DMS79 treated with DMSO at 0.1 percent for 48 hours (cell line): ENCODE measurements at places on chromosomes 3 and 15.
A peak's percentile ranks its signal among the peaks of the same experiment; 100 is the strongest.

GRCh38 chr3:53835257-53835656 is 11.0 kb downstream of the CHDH start:
- DNase-seq: no peak

- DNase-seq: no peak
These were observed 193.9 kb downstream of the DTWD1 start for GRCh38 chr15:49814709-49815108.

GRCh38 chr3:64341296-64341695 is 116.0 kb upstream of the PRICKLE2 start:
- no peak for DNase-seq

GRCh38 chr15:56492791-56493555 is 28.0 kb upstream of the MNS1 start:
- DNase-seq: peak; percentile 20

GRCh38 chr3:23508464-23508863 is 297.3 kb upstream of the UBE2E1 start:
- no peak for DNase-seq

DNA sequence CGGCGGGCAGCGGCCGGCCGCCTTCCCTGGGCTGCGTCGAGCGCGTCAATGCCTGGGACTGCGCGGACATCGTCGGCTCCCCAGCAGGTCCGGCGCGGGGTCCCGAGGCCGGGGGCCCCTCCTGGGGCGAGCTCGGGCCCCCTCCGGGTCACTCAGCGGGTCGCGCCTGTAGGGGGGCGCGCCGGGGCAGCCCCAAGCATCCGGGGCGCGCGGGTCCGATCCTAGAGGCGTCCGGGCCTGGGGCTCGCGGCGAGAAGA is 725 bp downstream of the TLE3 start:
- DNase-seq: no peak

DNA sequence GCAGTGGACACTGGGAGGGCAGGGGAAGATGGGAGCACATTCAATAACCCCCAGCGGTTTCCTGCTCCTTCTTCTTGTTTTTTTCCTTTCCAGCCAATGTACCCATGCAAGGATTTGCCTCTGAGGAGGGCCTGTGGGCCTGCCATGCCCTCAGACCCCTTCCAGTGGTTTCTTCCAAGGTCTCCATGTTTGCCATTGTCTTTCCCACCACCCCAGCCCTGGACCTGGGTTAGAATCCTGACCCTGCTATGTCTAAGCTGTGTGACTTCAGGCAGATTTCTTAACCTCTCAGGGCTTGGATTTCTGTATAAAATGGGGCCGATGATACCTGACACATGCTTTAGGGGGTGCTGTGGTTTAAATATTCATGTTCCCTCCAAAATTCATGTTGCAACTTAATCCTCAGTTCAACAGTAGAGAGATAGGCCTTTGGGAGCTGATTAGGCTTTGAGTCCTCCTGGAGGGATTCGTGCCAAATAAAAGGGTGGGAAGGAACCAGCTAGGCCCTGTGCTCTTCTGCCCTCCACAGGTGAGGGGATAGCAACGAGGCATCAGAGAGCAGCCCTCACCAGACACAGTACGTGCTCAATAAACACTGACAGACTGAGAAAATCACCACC is 46.3 kb upstream of the FLNB start:
- no peak for DNase-seq

DNA sequence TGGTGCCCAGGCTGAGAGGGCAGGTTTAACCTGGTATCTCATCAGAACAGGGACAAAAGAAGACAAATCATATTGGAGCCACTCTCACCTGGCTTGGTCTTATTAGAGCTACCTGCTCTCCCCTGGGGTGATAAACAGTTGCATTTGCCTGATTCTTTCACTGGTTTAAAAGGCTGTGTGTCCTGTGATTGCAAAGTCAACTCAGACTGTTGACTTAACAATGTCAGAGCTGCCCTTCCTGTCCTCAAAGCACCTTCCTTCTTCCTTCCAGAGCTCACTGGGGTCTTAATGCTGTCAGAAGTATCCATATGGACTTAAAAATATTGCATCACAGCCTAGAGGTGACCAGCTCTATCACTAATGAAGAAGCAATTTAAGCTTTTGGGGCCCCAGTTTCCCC is 50.5 kb upstream of the MINAR1 start:
- DNase-seq: no peak

DNA sequence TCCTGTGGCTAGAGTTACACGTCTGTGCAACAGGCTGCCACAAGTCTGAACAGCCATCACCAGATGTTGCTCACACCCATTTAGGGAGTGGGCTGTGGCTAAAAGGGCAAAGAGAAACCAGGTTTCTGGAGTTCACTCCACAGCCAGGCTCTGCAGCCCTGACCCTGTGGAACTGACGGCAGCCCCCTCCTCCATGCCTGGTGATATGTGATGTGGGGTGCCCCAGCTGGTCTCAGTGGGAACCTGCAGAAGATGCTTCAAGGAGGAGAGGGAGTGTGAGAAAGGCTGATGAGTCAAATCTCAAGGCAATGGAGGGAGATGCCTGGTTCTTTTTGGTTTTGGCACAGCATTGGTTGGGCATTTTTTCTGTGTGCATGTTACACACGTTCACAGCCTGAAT is 130.6 kb downstream of the TPRA1 start:
- DNase-seq: no peak

GRCh38 chr3:48631516-48632448 is 3.5 kb downstream of the SLC26A6 start:
- DNase-seq: no peak

GRCh38 chr15:73952913-73953750 is 26.9 kb downstream of the LOXL1 start:
- DNase-seq: no peak
